Neural crest cell (in vitro differentiated cells): ENCODE measurements at places on chromosomes 12 and 14.

DNA sequence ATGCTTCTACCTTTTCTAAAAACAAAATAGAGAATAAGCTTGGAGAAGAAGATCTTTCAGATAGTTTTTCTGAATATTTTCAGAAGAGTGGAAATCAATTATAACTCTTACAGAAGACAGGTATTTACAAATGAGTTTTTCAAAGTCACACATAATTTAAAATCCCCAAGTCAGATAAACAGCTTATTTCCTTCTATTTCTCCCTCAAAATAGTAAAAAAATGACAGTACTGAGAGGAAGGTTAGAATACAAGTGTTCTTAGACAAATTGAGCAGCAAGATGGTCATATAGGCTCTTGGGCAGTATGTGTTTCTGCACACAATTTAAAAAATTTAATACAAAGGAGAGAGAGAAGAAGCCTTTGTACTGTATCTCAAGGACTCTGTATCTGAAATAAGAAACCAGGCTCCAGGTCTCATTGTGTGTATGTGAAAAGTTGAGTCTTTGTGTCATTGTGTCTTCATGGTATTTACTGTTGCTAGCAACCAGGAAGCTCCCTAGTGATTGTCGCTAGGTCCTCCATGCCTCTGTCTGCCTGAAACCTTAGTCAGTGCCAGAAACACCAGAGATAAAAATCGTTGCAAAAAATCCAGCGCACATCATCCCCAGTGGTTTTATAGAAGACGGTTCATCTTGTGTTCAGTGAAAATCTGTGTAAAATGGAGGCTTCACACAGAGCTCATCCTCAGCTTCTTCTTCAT is 12.9 kb upstream of the TUBA1A start:
- DNase-seq: no peak

- no peak for DNase-seq
Measured at GRCh38 chr12:101089271-101089670, 120.8 kb downstream of the SLC5A8 start.

GRCh38 chr12:13152281-13152680 is 44.2 kb upstream of the EMP1 start:
- no peak for DNase-seq

GRCh38 chr12:14937689-14938088 is 648 bp downstream of the ERP27 start:
- DNase-seq: no peak

- no peak for DNase-seq
Measured at GRCh38 chr14:55684956-55685584, 105.1 kb downstream of the KTN1 start.

GRCh38 chr12:102976609-102977280 is 19.3 kb downstream of the ASCL1 start:
- no peak for DNase-seq

GRCh38 chr14:51228890-51229289 is 11.2 kb upstream of the TMX1 start:
- no peak for DNase-seq

GRCh38 chr12:104072099-104072498 is 7.8 kb downstream of the HCFC2 start:
- no peak for DNase-seq

- no peak for DNase-seq
Measured at GRCh38 chr14:102501751-102502315, 7.7 kb downstream of the ANKRD9 start.

GRCh38 chr12:53330671-53331070 is 5.5 kb downstream of the SP7 start:
- no peak for DNase-seq

DNA sequence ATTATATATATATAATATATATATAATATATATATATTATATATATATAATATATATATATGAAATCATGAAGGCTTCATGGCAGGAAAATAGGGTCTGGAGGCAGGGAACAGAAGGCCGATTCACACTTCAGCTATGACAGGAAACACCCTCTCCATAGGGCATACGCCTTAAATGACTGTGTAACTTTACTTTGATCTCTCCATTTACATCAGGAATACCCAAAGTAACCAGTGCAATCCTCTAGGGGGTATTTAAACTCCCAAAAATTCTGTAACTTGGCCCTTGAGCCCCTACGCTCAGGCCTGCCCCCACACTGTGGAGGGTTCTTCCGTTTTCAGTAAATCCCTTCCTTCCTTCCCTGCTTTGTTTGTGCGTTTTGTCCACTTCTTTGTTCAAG is 40.4 kb upstream of the PPP2R5C start:
- DNase-seq: no peak

DNA sequence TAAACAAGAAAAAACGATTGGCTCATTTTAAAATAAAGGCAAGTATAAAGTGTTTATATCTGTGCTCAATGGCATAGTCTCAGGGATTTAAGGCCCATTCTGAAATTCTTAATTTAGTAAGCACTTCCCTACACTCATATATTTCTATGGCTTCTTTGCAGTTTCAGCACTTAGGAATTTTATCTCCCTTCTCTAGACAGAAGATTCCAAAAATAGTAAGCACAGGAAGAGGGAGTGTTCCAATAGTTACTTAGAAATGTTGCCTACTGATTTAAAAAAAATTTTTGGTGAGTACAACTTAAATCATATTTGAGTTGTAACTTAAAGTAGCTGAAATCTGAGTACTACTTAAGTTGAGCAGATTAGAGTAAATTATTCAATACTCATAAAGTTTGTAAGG is 19.8 kb downstream of the INSM2 start:
- DNase-seq: no peak

DNA sequence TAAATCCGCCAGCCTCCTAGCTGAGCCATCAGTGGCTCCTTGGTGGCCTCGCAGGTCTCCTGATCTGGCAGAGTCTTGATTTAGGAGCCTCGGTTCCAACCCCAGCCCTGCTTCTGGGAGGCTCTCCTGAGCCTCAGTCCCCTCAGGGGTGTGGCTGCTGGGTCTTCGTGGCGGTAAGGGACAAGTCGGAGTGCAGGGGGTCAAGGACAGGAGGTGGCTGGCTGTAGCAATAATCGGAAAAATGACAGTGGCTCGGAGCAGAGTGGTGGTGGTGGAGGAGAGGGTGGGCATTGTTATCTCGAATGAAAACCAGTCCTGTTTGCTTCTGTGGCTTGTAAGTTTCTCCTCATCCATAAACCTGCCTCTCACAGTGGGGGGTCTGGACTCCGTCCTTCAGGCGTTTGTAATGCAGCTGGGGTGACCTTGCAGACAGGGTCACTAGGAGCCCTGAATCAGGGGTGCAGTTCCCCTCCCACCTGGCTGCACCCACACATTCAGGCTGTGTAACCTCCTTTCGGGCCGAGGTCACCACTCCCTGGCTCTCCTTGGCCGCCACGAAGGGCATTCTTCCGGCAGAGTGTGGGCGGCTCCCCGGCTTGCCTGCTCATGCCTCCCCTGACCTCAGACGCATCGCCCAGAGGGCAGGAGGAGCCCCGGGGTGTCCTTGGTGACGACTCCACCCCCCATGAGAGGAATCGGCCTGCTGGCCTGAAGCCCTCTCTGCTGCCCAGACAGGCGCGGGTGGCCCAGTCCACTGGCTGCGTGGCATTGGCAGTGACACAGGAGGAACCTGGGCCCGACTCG is 8.1 kb downstream of the BCL7A start:
- no peak for DNase-seq

DNA sequence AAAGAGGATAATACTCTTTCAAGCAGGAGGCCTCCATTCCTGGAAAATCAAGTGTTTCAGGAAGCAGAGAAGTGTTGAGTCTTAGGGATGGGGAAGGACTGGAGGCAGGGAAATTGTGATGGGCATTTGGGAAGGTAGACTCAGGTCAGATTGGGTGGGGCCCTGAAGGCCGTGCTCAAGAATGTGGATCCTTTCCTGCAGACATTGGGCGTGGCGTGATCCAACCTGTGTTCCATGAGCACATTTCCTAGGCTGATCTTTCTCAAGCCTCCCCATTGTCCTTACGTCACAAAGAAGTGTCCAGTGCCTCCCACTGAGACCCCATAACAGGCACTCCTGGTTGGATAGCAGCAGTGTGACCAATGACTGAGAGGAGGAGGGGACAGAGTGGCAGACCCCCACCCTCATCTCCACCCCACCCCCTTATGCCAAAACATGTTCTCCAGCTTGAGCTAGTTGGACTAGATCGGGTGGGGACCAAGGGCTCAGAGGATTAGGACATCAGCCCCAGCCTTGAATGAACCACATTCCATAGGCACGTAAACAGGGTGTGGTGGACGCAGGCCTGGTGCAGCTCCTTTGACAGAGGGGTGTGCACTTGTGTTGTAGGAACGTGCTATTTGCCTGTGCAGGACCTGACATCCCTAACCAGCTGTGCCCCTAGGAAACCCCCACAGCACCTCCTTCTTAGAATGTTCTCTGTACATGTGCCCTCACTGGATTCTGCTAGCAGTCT is 76.8 kb downstream of the TTC9 start:
- no peak for DNase-seq

- no peak for DNase-seq
Measured at GRCh38 chr14:101241807-101242278, 319.5 kb upstream of the DIO3 start.

- no peak for DNase-seq
Measured at GRCh38 chr14:46480817-46481216, 170.8 kb downstream of the RPL10L start.

GRCh38 chr14:99666533-99666932 is 17.6 kb upstream of the CYP46A1 start:
- no peak for DNase-seq

GRCh38 chr12:87806310-87806709 is 222.9 kb downstream of the C12orf50 start:
- DNase-seq: no peak

GRCh38 chr14:68879841-68880575 is 87.1 kb upstream of the ZFP36L1 start:
- no peak for DNase-seq

- DNase-seq: no peak
Measured at GRCh38 chr12:2460051-2460670, 334.6 kb upstream of the FKBP4 start.

GRCh38 chr12:114686426-114686772 is 2.4 kb upstream of the TBX3 start:
- DNase-seq: no peak

- DNase-seq: no peak
Measured at GRCh38 chr12:122687086-122687485, 16.1 kb downstream of the HCAR2 start.

DNA sequence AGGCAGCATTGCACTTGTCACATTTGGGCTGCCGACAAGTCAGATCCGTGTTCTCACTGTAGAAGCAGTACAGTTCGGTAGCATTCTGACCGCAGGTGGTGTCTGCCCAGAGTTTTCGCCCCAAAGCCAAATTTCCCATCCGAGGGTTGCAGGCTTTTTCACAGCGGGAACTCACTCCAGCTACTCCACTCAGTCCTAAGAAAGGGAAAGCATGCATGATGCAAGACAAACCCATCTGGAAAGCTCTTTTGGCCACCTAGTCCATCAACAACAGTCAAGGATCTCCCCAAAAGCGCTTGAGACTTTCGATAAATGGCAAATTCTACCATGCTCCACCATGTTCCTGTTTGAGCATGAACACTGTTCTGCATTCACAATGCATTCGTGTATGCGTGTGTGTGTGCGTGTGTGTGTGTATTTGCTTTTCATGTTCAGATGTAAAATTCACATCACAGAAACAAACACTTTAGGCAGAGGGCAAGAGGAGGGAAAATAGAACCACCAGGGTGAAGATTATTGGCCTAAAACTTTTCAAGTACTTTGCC is 3.2 kb downstream of the NTN4 start:
- DNase-seq: no peak
